ENCODE measurements at places on chromosomes 2 and 18.

DNA sequence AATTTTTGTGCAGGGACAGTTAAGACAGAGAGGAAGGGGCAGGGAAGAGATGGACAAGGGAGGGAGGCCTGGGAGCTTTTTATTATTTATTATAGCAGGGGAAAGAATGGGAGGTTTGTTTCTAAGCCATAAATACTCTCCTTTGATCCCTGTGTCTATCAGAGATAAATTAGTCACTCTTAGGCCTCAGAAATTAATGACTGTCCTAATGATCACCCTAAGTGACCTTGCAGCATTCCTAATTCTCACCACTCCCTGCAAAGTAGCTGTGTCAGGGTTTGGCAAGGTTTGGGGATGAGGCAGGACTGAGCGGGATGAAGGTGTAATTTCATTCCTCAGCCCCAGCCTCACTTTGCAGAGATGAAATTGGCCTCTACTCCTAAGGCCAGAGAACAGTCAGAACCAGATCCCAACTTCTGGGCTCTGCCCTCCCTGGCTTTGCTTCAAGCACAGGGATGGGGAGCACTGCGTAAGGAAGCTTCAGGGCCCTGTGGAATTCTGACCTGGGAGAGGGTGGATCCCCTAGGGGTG, 95.0 kb downstream of the TMEM17 start:
- DNase-seq = no peak

DNA sequence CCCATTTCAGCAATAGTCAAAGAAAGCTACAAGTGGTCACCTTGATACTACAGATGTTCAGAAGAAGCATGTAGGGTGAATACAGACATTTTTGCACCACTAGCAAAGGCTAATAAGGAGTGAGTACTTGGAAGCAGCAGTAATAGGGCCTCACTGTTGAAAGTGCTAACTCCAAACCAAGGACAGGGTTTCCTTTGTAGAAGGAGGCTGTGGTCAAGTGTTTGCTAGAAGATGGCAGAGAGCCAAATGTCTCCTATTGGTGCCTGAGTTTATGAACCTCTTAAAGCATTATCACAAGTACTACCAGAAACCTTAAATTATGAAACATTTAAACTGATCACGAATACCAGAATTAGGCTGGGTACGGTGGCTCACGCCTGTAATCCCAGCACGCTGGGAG, 308.1 kb downstream of the ZEB2 start:
- no peak for DNase-seq

- no peak for DNase-seq
These were observed 12.7 kb upstream of the CDK15 start for GRCh38 chr2:201793631-201794030.

DNA sequence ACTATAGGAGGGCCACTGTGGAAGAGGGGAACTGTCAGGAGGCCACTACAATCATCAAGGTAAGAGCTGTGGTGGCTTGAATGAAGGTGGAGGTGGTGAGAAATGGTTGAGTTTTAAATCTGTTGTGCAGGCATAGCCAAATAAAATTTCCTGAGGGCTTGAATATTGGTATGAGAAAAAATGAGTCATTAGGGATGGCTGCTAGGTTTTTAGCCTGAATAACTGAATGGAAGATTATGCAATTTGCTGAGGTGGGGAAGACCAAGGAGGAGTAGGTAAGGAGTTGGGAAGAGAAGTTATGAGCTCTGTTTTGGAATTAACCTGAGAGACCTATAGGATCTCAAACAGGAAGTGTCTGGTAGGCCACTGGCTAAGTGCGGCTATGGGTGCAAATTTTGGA, 84.0 kb downstream of the KLHL14 start:
- no peak for DNase-seq

- DNase-seq = no peak
These were observed 42.4 kb upstream of the MTIF2 start for GRCh38 chr2:55311444-55311870.

DNA sequence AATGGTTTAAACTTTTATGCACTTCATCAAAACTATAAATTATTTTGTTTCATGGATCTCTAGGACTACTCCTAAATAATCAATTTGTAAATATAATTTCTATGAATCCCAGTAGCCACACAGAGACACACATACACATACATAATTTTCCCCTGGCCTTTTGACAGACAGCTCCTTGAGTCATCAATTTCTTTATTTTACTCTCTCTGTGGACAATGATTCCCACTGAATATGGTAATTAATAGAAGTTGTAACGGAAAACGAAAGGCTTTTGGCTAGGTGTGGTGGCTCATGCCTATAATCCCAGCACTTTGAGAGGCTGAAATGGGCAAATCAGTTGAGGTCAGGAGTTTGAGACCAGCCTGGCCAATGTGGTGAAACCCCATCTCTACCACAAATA, 235.1 kb downstream of the EPHA4 start:
- DNase-seq = no peak

DNA sequence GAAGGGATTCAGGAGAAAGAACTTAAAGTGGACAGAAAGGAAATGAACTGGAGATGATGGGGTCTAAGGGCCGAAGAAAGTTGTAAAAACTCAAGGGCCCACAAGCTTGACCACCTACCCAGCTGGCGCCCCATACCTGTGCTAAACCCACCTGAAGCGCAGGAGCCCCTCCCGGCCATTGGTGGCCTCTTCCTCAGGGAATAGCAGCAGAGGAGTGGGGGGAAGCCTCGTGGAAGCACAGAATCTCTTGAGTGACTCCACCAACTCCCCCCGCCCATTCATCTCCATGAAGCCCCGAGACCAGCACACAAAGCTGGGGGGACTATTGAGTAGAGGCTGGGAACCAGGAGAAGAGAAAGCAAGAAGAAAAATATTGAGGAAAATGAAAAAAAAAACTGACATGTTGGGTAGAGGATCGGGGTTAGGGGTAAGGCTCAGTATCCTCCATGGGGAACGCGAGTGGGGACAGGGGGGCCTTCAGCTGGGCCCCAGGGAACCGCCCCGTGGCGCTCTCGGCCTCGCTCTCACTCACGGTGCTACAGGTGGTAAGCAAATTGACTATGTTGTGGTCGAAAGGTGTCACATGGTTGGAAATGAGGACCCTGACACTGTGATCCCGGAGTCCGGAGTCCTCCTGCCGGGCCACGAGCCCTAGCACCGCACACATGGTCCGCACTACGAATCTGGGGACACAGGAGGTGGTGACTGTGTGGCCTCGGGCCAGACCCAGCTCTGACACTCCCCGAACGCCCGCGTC, 728 bp downstream of the AUP1 start:
- no peak for DNase-seq

GRCh38 chr2:157831573-157832315, 44.4 kb downstream of the ACVR1 start:
- no peak for DNase-seq

DNA sequence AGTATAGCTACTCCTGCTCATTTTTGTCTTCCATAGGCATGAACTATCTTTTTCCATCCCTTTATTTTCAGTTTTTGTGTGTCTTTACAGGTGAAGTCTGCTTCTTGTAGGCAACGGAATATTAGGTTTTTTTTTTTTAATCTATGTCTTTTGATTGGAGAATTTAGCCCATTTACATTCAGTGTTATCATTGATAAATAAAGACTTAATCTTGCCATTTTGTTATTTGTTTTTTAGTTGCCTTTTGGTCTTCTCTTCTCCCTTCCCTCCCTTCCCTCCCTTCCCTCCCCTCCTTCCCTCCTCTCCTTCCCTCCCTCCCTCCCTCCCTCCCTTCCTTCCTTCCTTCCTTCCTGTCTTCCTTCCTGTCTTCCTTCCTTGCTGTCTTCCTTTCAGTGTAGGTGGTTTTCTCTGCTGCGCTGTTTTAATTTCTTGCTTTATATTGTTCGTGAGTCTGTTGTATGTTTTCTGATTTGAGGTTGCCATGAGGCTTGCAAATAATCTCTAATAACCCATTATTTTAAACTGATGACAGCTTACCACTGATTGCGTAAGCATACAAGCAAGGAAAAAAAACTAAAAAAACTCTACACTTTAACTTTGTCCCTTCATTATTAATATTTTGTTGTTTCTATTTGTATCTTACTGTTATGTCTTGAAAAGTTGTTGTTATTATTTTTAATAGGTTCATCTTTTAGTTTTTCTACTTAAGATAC, 353.8 kb downstream of the PARD3B start:
- no peak for DNase-seq

GRCh38 chr2:179946810-179947615, 60.1 kb downstream of the CWC22 start:
- peak; percentile 47 for DNase-seq

- no peak for DNase-seq
These were observed 372.8 kb upstream of the RND3 start for GRCh38 chr2:150860301-150860700.

DNA sequence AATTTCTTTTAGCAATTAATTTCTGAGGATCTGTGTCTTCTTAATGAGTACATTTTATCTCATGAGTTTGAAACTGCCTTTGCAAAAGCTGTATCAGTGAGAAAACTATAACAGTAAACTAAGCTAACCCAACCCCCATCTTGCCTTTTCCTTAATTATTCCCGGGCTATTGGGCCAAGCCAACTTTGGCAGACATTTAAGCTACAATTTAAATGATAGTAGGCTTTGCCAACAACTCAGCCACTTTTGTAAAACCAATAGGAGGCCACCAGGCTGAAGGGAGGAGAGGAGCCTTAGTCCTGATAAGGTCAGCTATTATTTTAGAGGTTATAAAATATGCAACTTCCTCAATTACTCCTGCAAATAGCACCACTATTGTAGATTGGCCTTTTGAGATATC, 218.0 kb upstream of the KCNJ3 start:
- no peak for DNase-seq

DNA sequence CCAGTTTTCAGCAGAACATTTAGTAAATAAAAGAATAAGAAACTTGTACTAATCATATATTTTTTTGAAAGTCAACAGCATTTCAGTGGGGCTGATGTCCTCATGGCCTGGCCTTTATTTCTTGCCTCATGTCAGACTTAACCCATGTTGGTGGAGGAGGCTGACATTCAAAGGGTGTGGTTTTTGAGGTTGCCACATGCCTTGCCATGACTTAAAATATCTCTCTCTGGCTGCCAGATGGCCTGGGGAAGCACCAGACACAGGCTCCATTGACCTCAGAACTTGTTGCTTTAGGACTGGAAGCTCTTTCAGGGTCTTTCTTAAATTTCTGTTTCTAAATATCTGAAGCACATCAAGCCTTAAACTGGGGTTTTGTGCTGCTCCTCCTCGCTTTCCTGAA, 32.5 kb upstream of the CD28 start:
- DNase-seq = no peak

- no peak for DNase-seq
These were observed 24.0 kb downstream of the DTNA start for GRCh38 chr18:34734056-34734455.

GRCh38 chr2:220348206-220348605, 720.8 kb downstream of the SLC4A3 start:
- DNase-seq = no peak

DNA sequence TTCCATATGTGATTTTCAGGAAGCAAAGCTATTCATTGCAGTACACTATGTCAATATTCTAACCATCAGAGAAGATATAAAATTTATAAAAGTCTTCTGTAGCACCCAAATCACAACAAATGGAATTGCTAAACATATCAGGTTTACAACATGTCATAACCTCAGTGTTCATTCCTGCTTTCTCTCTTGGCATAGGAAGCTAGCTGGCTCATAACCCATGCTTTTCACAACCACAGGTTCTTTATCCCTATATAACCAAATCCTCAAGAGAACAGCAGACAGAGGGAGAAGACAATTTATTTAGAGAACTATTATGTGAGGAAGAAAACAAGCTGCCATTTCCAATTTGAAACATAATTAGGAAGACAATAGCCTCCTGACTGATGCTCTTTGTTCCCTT, 997.0 kb upstream of the ACVR2A start:
- DNase-seq = no peak

DNA sequence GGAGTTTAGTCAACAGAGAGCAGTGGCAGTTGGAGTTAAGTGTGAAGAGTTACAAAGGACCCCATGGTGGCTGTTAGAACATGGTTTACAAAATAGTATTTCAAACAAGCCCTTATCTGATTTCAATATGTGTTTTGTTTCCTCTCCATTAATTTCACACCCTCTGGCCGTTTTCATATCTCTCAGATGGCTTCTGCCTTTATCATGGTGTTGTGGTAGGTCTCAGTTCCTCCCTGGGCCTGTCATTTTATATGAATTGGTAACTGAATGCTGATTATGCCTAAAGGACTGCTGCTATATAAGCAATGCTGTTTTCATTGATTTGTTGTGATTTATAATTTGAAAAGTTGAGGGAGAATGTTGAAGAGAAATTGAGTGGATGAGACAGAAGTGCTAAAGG, 686.7 kb downstream of the NYAP2 start:
- no peak for DNase-seq

DNA sequence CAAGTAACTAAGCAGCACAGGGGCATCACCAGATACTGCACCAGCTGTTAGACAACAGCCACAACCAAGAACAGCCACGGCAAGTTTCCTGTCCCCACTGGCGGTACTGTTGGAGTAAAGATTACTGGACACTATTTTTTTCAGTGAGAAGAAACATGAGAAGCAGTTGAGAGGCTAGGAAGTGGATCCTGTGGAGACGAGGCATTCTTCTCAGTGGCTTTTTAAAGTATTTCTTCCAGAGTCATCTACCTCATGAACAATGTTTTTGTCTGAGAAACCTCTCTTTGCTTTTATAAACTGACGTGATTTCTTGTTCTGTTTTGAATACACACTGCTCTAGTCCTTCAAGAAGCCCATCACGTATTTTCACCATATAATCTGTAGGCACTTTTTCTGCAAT, 18.8 kb downstream of the TM4SF20 start:
- DNase-seq = no peak

DNA sequence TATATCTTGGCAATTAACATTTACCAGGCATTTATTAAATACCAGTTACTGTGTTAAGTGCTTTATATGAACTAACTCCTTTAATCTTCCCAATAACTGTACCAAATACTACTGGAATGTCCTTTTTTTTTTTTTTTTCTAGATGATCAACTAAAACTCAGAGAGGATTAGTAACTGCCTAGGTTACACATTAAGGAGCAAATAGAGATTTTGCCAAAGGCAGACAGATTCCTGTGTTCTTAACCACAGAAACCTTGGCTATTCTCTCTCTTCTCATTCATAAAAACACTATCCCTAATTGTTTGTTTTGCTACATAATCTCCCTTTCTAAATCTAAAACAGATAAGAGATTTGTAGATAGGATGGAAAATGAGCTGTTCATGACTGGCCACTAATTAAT, 13.3 kb downstream of the DHX57 start:
- no peak for DNase-seq

DNA sequence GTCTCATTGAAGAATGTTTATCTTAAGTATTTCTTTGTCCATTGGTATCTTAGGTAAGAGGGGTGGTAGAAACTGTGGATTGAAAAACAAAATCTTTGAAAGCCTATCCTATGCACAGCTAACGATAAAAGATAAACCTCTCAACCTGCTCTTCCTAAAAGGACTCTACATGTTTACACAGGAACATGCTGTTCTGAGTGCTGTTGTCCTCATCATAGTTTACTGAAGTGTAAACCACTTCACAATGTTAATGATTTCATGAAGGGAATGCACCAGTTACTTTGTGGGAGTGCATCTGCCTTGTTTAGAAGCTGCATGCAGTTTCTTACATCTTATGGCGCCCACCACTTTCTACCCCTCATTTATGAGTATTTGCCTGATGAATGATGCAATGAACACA, 1.2 kb downstream of the ACMSD start:
- DNase-seq = no peak
